ENCODE measurements at places on chromosomes 16 and 17.
A peak's percentile ranks its signal among the peaks of the same experiment; 100 is the strongest.

DNA sequence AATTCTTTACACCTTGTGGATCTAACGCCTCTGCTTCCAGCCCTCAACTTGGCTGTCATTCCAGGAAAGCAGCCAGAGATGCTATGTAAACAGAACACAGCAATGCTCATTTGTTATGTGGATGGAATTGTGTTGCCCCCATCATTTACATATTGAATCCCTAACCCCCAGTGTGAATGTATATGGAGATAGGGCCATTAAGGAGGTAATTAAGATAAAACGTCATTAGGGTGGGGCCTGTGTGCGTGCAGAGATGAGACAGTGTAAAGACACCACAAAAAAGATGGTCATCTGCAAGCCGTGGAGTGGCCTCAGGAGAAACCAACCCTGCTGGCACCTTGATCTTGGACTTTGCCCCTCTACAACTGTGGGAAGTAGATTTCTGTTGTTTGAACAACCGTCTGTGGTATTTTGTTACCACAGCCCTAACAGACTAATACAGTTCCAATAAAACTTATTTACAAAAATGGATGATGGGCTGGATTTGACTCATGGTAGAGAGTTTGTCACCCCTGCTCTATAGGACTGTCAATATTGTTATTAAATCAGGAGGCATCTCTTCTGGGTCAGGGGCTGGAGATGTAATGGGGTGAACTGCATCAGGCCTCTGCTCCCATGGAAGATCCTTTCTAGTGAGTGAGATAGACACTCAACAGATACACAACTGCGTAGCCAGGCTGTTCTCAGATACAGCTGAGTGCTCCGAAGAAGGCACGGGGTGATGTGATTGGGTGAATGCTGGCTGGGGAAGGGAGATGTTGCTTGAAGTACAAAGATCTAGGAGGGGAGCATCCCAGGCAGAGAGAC lies 339.0 kb downstream of the SNX29 start:
- no peak for DNase-seq

DNA sequence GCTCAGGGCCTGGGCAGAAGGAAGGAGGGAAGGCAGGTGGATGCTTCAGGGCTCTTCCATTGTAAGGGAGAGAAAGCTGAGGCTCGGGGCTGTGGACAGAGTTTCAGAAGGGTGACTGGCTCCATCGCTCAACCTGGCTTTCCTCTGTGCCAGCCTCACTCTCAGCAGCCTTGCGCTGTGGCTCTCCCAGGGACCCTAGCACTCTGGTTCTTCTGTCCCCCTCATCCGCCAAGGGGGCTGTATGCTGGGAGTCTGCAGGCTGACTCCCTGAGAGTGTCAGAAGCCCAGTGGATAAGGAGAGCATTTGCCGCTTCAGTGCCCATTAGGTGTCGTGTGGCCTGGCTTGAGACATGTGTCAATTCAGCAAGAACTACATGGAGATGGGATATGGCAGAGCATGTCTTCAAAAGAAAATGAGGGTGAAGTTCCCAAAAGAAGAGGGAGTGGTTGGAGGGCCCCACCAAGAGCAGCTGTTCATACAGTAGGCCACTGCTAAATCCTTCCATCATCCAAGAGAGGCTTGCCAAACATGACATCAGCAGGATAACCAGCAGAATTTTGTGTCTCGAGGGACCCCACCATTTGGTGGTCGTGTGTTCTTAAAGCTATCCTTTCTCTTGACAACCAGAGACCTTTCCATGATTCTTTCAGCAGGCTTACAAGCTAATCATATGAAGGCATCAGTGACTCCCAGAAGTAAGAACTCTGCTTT lies 148.2 kb downstream of the IRX5 start:
- DNase-seq = no peak

GRCh38 chr17:75067856-75068255 lies 19.9 kb upstream of the SLC16A5 start:
- no peak for DNase-seq

DNA sequence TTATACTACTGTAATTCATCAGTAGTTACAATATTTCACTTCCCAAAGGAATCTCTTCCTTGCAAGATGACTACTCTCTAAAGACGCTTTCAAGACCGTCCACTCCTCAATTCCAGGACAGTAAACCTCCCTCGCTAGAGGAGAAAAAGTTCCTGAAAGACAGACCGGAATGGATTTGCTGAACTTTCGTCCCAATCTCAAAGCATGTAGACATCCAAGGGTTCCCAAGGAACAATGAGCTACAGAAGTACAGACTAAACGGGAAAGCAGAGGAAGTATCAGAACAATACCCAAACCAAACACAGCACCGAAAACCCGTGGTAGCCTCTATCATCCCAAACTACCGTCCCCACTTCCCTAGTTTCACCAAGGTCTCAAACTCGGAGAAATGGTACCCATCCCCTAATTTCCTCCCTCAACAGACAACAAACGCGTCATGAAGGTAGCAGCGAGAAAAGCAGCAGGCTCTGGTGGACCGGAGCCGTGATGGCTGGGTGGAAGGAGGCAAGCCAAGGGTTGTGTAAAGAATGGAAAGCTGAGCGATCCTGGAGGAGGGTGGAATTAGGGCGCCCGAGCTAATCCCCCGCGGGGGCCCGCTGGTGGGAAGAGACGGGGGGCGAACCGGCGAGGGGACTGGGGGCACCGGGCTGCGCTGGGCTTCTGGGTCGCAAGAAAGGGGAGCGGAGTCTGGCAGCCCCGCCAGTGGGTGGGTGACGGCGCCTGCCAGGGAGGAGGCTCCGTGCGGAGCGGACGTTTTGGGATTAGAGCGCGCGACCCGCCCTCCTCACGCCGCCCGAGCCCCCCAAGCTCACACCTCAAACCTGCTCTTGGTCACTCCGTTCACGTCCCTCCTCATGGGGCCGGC lies 647 bp downstream of the FBXL20 start:
- DNase-seq = peak; percentile 20

DNA sequence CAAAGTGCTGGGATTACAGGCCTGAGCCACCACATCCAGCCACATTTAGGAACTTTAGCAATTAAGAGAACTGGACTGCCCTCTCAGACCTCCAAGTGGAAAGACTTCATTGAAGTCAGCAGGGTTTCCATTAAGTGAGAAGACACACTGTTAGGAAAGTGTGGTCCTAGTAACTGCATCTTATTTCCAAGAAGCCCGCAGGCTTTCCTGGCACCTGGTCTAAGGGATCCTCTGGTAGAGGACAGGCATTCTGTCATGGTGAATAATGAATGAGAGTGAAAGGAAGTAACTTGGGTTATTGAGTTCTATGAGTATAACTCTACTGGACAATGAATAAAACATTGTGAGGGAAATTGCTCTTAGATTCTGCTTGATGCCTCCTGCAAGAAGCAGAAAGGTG lies 14.1 kb downstream of the C17orf75 start:
- no peak for DNase-seq

DNA sequence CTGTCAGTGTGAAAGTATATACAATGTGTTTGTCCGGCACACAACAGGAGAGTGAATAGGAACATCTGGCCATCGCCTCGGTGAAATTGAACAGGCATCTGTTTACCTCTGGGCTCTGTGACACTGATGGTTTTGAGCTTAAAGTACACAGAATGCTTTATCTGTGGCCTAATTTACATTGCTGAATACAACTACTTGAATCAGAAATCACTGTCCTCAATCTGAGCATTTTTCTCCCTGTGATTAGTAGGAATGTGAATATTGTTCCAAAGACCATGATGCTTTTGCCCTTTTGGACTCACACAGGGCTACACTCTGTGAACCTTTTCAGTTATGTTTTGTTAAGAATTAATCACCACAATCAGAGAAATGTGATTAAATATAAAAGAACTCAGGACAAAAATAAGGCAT lies 323.0 kb upstream of the TBX2 start:
- no peak for DNase-seq
